ENCODE measurements at places on chromosomes 4 and X.

DNA sequence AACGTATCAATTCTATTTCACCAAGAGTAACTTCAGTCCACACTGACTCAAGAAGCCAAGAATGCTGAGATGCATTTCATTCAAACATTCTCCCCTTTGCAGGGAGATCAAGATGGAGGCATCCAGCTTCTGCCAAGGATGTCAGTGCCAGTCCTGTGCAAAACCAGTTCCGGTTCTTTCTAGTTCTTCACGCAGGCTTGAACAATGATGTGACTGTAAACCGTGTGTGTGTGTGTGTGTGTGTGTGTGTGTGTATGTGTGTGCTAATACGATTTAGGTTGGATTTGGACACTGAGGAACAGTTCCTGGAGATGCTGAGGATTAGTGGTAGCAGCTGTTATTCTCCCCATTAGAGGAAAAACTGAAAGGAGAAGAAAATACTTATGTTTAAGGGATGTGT lies at the start of gene REELD1:
TSS of gene REELD1 (plus strand) at position 301 of the 400 bp plus-strand sequence. CDS start 2,415 bp downstream, outside the sequence.
- H3K27ac ChIP-seq: no peak within 1 kb of the TSS
- H3K36me3 ChIP-seq: no peaks in the 10 kb centered on the region
- no peaks in the 10 kb centered on the region for H3K27me3 ChIP-seq
- H3K4me1 ChIP-seq: no peaks in the 10 kb centered on the region

DNA sequence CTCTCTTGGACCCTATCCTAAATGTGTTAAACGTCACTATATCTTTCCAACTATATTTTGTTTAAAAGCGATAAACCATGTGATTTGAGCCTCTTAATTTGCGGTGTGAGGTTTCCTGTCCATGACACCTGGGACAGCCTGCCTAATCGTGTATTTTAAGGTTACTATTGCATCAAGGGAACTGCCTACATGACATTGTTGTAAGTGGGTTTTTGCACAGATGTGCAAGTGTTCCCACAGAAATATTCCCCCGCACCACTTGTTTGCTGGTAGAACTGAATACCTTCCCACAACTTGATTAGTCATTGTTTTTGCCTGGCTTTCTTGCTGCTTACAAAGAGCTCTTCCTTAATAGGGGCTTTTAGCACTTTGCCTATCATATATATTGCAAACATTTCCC lies 5.1 kb upstream of the FAM184B start:
- H3K36me3 ChIP-seq: no peaks in the 10 kb centered on the region
- no peak overlapping the region for H3K27ac ChIP-seq

- DNase-seq: peak; percentile 71
- no peak overlapping the region for H3K27ac ChIP-seq
- no peaks in the 10 kb centered on the region for H3K27me3 ChIP-seq
- H3K36me3 ChIP-seq: no peaks in the 10 kb centered on the region
- H3K4me3 ChIP-seq: no peak overlapping the region
Measured at GRCh38 chr4:788636-789297, 37.2 kb downstream of the CPLX1 start.

DNA sequence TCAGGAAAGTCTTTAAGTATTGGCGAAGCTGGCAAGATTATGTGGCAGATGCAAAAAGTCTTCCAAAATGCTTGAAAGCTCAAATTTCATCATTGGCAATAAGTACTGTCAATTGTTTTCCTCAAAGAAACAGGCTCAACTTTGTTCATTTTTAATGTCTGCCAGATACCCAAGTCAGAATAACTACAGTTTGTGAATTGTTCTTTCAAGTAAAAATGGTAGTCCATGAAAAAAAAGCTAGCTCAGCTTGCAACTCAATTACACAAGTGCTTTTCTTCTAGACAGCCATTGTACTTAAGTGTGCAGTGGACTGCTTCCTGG lies 70.5 kb downstream of the AFF1 start:
- no peak overlapping the region for H3K27ac ChIP-seq
- H3K27me3 ChIP-seq: no peaks in the 10 kb centered on the region
- H3K36me3 ChIP-seq: no peaks in the 10 kb centered on the region

GRCh38 chr4:101158507-101158906 lies 188.8 kb downstream of the PPP3CA start:
- no peak overlapping the region for H3K27ac ChIP-seq
- DNase-seq: no peak
- H3K4me1 ChIP-seq: peaks cover 3% of the 10 kb centered on the region
- H3K27me3 ChIP-seq: no peaks in the 10 kb centered on the region
- no peaks in the 10 kb centered on the region for H3K36me3 ChIP-seq
- H3K4me3 ChIP-seq: no peak overlapping the region

DNA sequence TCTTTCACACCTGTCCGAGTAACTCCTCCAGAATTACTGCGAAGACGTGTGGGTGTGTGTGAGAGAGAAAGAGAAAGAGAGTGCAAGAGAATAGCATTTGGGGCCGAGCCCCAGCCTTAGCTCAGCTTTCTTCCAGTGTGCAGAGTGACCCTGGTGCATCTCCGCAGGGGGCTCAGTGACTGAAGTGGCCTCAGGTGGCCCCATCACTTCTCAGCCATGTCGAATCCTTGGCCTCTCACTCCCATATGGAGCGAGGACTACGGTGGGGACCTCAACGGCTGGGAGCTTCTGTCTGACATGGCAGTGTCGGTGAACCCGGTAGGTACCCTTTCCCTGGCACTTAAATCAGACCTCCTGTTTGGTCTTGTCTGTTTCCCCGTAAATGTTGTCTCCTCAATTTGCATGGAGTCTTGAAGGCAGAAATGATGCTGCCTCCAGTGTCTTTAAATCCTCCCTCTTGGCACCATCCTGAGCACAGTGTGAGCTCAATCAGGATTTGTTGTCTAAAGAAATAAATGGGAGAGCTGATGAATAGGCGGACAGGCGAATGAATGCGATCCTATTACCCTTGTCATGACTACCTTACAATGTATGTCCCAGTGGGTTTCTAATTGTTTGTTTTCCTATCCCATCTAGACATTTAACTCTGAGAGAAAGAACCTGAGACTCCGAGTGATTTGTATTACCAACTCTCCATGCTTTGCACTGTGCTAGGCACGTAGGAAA lies 305.9 kb downstream of the AFF2 start:
- no peak overlapping the region for H3K4me3 ChIP-seq
- no peaks in the 10 kb centered on the region for H3K36me3 ChIP-seq
- H3K27me3 ChIP-seq: no peaks in the 10 kb centered on the region
- DNase-seq: no peak
- no peak overlapping the region for H3K27ac ChIP-seq
- no peaks in the 10 kb centered on the region for H3K4me1 ChIP-seq

- no peaks in the 10 kb centered on the region for H3K27me3 ChIP-seq
- H3K4me1 ChIP-seq: no peaks in the 10 kb centered on the region
- H3K4me3 ChIP-seq: no peak overlapping the region
- no peak overlapping the region for H3K27ac ChIP-seq
Measured at GRCh38 chr4:17427991-17428390, 83.9 kb downstream of the QDPR start.

DNA sequence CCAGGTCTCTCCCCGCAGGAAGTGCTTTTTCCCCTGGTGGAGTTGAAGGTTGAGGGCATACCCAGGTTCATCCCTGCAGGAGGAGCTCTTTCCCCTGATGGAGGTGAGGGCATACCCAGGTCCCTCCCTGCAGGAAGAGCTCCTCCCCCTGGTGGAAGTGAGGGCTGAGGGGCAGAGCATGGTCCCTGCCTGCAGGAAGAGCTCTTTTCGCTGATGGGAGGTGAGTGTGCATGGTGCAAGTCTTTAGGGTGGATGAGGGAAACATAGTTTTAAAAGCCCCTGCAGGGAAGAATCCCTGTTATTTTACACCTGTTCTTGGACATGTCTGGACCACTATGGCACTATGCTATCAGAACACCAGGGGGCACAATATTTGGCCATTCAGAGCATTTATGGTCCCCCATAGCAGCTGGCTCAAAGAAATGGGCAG lies 43.7 kb upstream of the PUDP start:
- H3K4me1 ChIP-seq: no peaks in the 10 kb centered on the region
- DNase-seq: no peak
- no peak overlapping the region for H3K4me3 ChIP-seq
- no peaks in the 10 kb centered on the region for H3K27me3 ChIP-seq
- H3K36me3 ChIP-seq: no peaks in the 10 kb centered on the region

GRCh38 chr4:165369522-165369921 lies 9.3 kb upstream of the CPE start:
- H3K36me3 ChIP-seq: no peaks in the 10 kb centered on the region
- H3K27ac ChIP-seq: no peak overlapping the region
- no peak for DNase-seq
- H3K27me3 ChIP-seq: no peaks in the 10 kb centered on the region

- H3K4me3 ChIP-seq: no peak overlapping the region
- no peaks in the 10 kb centered on the region for H3K4me1 ChIP-seq
- no peak for DNase-seq
- H3K27me3 ChIP-seq: no peaks in the 10 kb centered on the region
- H3K36me3 ChIP-seq: no peaks in the 10 kb centered on the region
Measured at GRCh38 chr4:179110356-179110755, 1668.1 kb upstream of the AGA start.

DNA sequence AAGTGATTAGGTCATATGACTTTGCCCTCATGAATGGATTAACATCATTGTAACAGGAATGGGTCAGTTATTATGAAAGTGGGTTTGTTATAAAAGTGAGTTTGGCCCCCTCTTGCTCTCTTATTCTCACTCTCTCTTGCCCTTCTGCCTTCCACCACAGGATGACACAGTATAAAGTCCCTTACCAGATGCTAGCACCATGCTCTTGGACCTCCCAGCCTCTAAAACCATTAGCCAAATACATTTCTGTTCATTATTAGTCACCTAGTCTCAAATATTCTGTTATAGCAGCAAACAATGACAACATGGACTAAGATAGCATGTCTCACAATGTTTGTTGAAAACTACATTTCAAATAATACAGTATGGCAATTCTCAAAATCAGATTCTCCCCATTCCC lies 59.7 kb downstream of the RWDD4 start:
- H3K36me3 ChIP-seq: no peaks in the 10 kb centered on the region
- H3K27ac ChIP-seq: no peak overlapping the region
- H3K27me3 ChIP-seq: no peaks in the 10 kb centered on the region
- H3K4me1 ChIP-seq: no peaks in the 10 kb centered on the region
- no peak overlapping the region for H3K4me3 ChIP-seq
- DNase-seq: no peak

- no peaks in the 10 kb centered on the region for H3K4me1 ChIP-seq
- no peaks in the 10 kb centered on the region for H3K27me3 ChIP-seq
- no peaks in the 10 kb centered on the region for H3K36me3 ChIP-seq
- no peak overlapping the region for H3K4me3 ChIP-seq
- DNase-seq: no peak
Measured at GRCh38 chrX:150765782-150766350, 72.7 kb downstream of the MTMR1 start.

- no peaks in the 10 kb centered on the region for H3K4me1 ChIP-seq
- H3K27me3 ChIP-seq: no peaks in the 10 kb centered on the region
- no peak overlapping the region for H3K27ac ChIP-seq
Measured at GRCh38 chr4:187270154-187270553, 546.5 kb upstream of the FAT1 start.

DNA sequence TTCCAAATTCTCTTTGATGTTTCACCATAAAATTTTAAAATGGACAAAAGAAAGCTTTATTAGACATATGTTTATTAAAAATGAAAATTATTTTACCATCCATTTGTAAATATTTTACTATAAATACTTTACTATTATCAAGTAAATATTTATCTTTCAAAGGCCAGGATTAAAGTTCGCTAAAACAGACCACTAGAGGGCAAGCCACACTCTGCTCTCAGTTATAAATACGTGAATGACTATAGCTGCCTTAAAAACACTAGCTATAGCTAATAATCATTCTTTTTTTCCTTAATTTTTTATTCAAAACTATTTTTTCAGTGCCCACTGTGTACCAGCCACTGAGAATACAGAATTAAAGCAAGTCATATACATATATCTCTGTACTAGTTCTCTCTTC lies 38.6 kb downstream of the UNC5C start:
- H3K36me3 ChIP-seq: no peaks in the 10 kb centered on the region
- no peak for DNase-seq
- no peaks in the 10 kb centered on the region for H3K4me1 ChIP-seq
- H3K27me3 ChIP-seq: no peaks in the 10 kb centered on the region
- no peak overlapping the region for H3K27ac ChIP-seq

GRCh38 chr4:155777971-155778735 lies 19.3 kb downstream of the GUCY1B1 start:
- H3K36me3 ChIP-seq: no peaks in the 10 kb centered on the region
- peaks cover 4% of the 10 kb centered on the region for H3K4me1 ChIP-seq
- no peak for DNase-seq
- H3K27ac ChIP-seq: peak overlapping the region; percentile 43

DNA sequence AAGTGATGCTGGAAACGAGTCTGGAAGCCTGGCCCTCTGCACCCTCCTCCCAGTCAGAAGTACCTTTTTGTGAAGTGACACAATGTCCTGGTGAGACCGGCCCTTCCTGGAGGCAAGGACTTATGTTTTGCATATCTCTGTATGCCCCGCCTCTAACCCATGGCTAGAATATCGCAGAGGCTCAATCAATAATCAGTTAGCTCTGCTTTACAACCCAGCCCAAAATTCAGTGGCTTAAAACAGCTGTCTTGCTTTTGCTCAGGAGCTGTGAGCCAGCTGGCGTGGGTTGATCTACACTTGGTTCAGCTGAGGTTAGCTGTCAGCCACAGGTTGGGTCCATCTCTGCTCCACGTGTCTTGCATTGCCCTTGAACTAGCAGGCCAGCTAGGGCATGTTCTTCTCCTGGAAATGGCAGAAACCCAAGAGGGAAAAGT lies 98.8 kb upstream of the METTL14 start:
- H3K4me1 ChIP-seq: no peaks in the 10 kb centered on the region
- no peak for DNase-seq
- no peaks in the 10 kb centered on the region for H3K27me3 ChIP-seq
- no peaks in the 10 kb centered on the region for H3K36me3 ChIP-seq

GRCh38 chr4:18869166-18869565 lies 847.6 kb upstream of the LCORL start:
- no peaks in the 10 kb centered on the region for H3K4me1 ChIP-seq
- DNase-seq: no peak
- H3K4me3 ChIP-seq: no peak overlapping the region
- H3K27ac ChIP-seq: no peak overlapping the region
- no peaks in the 10 kb centered on the region for H3K36me3 ChIP-seq
- H3K27me3 ChIP-seq: no peaks in the 10 kb centered on the region

GRCh38 chr4:138297743-138298405 lies 55.7 kb upstream of the SLC7A11 start:
- no peaks in the 10 kb centered on the region for H3K27me3 ChIP-seq
- H3K27ac ChIP-seq: no peak overlapping the region
- H3K4me1 ChIP-seq: no peaks in the 10 kb centered on the region
- H3K36me3 ChIP-seq: no peaks in the 10 kb centered on the region
- no peak for DNase-seq
- no peak overlapping the region for H3K4me3 ChIP-seq

GRCh38 chr4:20264688-20265087 lies 13.0 kb downstream of the SLIT2 start:
- H3K36me3 ChIP-seq: no peaks in the 10 kb centered on the region
- no peaks in the 10 kb centered on the region for H3K27me3 ChIP-seq
- H3K4me3 ChIP-seq: no peak overlapping the region

DNA sequence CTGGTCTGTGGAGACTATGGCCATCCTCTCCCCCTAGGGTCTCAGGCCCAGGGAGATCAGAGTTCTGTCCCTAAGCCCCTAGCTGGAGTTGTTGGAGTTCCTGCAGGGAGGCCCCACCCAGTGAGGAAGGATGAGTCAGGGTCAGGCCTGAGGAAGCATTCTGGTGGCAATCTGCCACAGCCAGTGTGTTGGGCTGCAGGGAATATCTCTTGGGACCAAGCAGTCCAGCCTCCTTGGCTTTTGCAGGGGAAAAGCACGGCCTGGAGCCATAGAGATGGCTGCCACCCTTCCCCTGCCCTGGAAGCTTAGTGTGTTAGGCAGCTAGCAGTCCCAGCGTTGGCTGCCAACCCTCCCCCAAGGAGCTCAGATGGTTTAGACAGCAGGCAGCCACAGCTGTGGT lies 202.4 kb downstream of the RTL9 start:
- no peak overlapping the region for H3K4me3 ChIP-seq
- H3K4me1 ChIP-seq: no peaks in the 10 kb centered on the region
- DNase-seq: no peak
- H3K27ac ChIP-seq: no peak overlapping the region
- H3K36me3 ChIP-seq: no peaks in the 10 kb centered on the region

GRCh38 chrX:25527156-25527555 lies 511.4 kb upstream of the ARX start:
- no peaks in the 10 kb centered on the region for H3K27me3 ChIP-seq
- DNase-seq: no peak
- H3K36me3 ChIP-seq: no peaks in the 10 kb centered on the region

All from aorta (tissue), 5 donors.